ENCODE measurements at places on chromosomes 2 and 18.
A peak's percentile ranks its signal among the peaks of the same experiment; 100 is the strongest.

DNA sequence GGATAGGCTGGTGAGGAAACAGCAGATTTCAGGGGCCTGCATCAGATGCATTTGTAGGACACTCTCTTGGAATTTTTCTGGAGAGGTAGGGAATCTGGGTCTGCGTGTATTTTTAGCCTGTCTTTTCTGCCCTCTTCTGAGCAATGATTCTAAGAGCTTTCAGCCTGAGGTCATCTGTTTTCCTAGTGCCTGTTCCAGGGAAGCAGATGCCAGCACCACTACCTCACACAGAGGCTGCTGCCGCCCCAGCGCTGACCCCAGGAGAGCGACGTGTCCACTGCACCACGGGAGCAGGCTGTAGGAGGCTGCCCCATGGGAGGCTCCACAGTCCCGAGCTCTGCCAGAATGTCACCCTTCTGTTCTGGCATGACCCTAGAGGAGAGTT, 316.5 kb downstream of the CYP26B1 start:
- DNase-seq, result peak; percentile 95

DNA sequence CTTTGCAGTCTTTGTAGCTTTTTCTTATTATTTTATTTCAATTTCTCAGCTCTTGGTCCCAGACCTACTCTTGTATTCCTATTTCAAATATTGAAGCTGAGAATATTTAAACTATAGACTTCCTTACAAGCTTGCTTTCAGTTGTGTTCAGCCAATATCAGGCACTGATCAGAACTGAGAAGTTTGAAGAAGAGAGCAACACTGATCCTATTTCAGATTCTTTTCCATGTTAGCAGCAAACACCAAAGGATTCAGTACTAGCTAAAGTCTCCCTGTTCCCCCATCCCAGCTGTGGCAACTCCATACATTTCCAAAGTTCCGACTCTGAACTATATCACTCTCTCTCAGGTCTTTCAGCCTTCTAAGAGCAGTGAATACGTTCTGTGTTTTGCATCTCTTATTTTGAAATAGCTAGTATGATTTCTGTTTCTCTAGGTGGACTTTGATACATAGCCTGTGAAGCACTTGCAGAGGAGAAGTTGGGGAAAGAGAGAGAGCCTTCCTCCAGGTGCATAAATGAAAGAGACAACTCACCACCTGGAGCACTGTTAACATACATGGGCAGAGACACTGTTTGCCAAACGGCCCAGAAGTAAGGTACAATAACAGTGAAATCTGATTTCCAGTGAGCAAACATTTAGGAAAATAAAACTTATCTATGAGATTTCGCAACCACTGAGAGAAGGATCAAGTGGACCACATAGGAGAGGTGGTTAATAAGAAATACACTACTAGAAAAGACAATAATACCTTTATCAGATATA, 135.0 kb upstream of the ZNF804A start:
- no peak for DNase-seq

GRCh38 chr2:222862909-222863544, 2.2 kb downstream of the ACSL3 start:
- no peak for DNase-seq

GRCh38 chr18:75558790-75559189, 131.3 kb upstream of the SMIM21 start:
- DNase-seq, result no peak

DNA sequence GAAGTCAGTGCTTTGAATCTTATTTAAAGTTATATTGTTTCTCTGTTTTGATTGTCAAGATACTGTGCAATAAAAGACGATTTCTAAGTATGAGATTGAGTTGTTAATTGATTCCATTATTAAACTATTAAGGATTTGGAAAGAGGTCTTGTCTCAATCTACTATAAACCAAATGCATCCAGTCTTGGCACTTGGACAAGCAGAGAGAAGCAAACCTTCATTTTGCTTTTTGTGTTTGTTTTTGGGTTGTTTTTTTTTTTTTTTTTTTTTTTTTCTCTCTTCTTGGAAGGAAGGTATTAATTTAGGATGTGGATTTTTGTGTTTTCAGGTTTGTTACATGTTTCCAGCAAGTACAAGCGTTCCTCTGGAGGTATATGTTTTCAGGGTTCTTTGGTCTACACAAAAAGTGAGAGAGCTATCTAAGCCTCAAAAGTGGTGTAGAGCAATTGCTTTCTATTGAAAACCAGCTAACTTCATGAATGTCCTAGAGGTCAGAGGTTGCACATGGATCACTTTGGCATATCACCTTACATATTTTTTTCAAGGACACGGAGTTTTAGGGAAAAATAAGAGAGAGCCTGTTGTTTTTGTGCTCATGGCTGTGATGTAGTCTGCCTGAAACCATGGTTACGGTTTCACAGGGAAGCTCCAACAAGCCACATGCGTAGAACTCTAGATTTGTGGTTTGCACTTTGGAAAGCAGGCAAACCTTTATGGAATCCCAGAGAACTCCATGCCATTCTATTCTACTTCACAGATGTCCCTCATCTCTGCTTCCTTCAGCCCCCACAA, 1.8 kb downstream of the PRKCE start:
- DNase-seq, result peak; percentile 59

DNA sequence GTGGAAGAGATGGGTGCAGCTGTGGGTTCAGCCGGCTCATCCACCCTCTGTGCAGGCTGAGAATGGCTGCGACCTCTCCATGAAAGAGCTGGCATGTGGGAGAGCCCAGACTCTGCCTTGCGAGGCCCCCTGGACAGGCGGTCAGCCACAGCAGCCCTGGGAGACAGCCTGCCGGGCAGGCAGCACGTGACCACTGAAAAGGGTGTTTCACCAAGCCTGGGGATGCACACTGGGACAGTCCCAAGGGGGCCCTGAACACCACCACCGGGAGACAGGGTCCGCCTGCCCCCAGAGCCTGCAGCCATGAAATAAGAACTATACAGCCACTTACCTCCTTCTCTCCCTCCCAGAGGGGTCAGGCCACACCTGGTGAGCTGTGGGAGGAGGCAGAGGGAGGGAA, 11.5 kb downstream of the RFX8 start:
- DNase-seq, result no peak

GRCh38 chr18:21298351-21298750, 56.3 kb downstream of the GREB1L start:
- no peak for DNase-seq

DNA sequence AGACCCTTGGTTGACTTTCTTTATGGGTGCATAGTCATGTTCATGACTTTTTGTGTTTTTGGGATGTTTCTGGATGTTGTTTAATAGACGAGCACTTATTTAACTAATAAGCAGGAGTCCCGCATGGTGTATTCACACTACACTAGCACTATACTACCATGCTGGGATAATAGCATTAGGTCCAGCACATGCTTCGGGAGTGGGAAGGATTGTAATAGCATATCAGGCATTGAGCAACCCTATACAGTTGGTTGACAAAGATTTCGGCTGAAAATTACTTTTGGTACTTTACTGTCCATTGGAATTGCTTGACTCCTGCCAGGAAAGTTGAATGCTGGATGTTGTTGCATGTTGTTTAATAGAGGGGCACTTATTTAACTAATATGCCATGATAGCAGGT, 2.8 kb downstream of the SH3RF3 start:
- no peak for DNase-seq

GRCh38 chr2:18546567-18546966, 13.9 kb downstream of the RDH14 start:
- DNase-seq, result no peak

GRCh38 chr2:67201521-67201920, 195.6 kb upstream of the ETAA1 start:
- DNase-seq, result no peak

DNA sequence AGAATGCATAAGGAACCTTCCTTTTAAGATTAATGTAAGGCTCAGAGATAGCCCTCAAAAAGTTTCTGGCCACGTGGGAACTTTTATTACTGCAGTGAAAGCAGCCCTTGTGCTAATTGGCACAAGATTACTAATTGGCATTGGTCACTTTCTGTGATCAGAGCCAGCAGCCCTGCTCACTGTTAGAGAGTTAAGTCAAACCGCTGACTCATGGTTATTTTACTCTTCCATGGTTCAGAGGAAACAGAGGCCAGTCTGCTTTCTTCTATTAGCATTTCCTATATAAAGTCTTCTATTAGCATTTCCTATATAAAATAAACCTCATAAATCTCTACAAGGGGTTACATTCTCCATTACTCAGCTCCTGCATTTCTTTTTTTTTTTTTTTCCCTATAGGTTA, 1.5 kb upstream of the SLC35G4 start:
- no peak for DNase-seq

- DNase-seq, result peak; percentile 58
These were observed 3.5 kb downstream of the ACSL3 start for GRCh38 chr2:222864296-222864695.

- DNase-seq, result no peak
These were observed 85.1 kb downstream of the CTAGE1 start for GRCh38 chr18:22332590-22332989.

DNA sequence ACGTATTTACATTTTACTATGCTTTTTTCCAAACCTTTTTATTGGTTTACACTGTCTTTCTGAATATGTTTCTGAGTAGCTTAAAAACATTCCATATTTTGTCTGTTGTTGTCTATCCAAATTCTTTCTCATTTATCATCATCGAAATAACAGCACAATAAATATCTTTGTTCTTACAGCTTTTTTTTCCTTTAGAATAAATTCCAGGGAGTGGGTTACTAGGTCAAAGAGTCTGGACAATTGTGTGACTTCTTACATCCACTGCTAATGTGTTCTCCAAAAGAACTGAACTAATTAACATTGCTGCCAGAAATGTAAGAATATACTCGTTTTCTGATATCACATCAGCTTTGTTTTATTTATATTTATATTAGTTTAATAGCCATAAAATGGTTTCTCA, 59.4 kb downstream of the ANKRD44 start:
- DNase-seq, result no peak
